Lung (tissue), 17 donors: ENCODE measurements at places on chromosomes 12 and 14. TPM values are rescaled to one million over a fixed set of nuclear protein-coding genes. Genes with fewer than 3 reads are reported as not detected.

DNA sequence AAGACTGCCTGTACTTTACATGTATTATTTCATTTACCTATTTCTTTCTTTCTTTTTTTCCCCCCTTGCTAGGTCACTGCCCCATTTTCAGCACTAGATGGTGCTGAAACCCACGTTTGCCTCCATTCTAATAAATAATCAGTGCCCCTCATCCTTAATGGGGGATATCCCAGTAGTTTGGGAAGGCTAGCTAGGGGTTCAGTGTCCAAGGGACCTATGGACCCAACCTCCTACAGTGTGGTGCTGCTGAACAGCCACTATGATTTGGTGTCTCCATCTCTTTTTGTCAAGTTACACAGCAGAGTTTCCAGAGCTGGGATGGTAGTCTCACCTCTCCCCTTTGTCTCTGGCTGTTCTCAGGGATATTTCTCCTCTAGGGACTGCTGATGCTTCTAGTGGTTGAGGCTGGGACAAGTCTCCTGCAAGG, 6.5 kb upstream of the HCFC2 start:
- DNase-seq = no peak

- no peak for DNase-seq
Observed at GRCh38 chr14:34356264-34356654, 105.8 kb downstream of the SPTSSA start.

DNA sequence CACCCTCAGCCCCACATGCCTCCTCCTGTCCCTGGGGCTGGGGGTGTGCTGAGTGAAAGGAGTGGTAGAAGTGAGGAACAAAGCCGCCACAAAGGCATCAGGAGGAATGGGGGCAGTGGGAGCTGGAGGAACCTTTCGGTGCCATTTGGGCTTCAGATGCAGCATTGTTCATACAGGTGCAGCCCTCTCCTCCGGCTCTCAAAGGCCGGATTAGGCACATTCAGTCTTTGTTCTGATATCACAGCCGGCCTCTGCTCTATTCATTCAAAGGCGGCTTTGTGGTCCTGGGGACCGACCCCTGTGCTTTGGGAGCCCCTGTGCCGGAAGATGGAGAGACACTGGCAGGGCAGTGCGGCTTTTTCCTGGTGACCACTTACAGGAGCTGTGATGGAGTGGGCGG, 53.2 kb downstream of the SMOC1 start:
- DNase-seq = no peak

DNA sequence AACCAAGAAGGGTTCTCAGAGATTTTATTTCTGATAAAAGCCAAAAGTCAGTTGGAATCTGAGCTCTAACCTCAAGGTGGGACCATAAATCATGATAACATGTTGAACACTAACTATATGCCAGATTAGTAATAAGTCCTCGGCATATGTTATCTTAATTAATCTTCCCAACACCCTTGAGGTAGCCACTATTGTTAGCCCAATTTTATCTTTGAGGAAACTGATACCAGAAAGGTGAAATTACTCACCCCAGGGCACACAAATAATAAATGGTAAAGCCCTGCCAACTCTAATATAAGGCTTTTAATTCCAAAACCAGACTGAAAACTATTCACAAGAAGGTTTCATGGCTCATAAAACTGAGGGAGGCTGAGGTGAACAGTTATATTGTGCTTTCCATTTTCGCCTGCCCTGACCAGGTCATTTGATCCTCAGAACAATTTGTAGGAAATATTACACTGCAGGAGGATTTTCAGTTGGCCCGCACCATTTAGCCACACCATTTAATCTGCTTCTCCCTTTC, 16.1 kb upstream of the NUAK1 start:
- DNase-seq = no peak

GRCh38 chr14:103871596-103872480, 24.5 kb upstream of the PPP1R13B start:
- peak; percentile 70 for DNase-seq

DNA sequence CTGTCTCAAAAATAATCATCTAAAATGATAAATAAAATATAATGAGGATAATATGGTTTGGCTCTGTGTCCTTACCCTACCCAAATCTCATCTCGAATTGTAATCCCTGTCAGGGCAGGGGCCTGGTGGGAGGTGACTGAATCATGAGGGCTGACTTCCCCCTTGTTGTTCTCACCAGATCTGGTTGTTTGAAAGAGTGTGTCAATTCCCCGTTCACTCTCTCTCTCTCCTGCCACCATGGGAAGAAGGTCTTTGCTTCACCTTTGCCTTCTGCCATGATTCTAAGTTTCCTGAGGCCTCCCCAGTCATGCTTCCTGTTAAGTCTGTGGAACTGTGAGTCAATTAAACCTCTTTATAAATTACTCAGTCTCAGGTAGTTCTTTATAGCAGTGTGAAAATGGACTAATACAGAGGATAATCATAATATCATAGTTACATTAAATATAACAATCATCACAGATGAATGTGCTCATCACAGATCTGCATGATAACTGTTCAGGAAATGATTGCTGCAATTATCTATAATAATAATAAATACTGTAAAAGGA, 12.6 kb downstream of the EFCAB11 start:
- DNase-seq = no peak

DNA sequence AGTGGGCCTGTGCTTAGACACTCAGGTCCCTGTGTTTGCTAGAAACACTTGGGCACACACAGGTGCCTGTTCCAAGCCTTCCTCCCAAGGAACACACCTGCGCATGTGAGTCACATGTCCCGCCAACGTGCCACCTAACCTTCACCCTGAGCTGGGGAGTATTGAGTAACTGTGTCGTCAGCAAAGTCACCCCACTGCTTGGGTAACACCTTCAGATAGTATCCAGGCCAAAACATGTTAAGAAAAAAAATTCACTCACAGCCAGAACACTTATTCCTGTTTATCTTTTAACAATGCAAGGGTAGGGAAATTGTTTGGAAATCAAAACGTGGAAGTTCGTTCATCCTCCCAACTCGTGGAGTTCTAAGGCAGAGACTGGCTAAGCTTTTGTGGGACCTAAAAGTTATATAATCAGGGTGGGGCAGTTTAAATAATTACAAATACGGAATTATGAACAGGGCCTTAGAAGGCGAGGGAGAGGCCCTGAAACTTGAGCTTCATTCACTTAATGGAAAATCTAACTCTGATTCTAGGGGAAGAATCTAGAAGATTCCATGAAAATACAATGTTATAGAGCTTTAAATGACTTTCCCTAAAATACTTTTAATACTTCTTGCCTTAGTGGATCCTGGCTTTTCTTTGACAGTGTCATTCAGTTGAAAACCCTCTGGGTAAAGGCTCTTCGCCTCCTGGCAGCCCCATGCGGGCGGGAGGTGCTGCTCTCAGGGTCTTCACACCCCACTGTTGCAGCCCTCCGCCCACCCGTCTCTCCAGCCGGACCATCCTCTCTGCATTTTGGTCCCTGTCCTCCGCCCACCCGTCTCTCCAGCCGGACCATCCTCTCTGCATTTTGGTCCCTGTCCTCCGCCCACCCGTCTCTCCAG, 30.3 kb upstream of the ADIPOR2 start:
- DNase-seq = peak; percentile 38

- DNase-seq = peak; percentile 87
Observed at GRCh38 chr14:59215322-59215721, 26.9 kb downstream of the DAAM1 start.

- peak; percentile 26 for DNase-seq
Observed at GRCh38 chr12:104677441-104678089, 220.8 kb downstream of the CHST11 start.

- DNase-seq = no peak
Observed at GRCh38 chr14:22549981-22550673, 38.9 kb downstream of the DAD1 start.

- no peak for DNase-seq
Observed at GRCh38 chr14:104171895-104172294, 33.5 kb downstream of the KIF26A start.

Gene CBLN3
- polyA plus RNA-seq = 2.1 TPM

Gene RNASE7
- polyA plus RNA-seq = 0.18 TPM

Gene OR5AU1
- polyA plus RNA-seq = not detected

Gene PMCH
- 0.29 TPM for polyA plus RNA-seq

Gene SLC24A4
- polyA plus RNA-seq = 0.97 TPM

Gene FAM186B
- polyA plus RNA-seq = 0.31 TPM

Gene APOLD1
- 3.1 TPM for polyA plus RNA-seq
